ENCODE measurements at places on chromosomes 1 and 21. TPM values are rescaled to one million over a fixed set of nuclear protein-coding genes. Genes with fewer than 3 reads are reported as not detected.

PEA15 gene
- total RNA-seq = 44.0 TPM

- no peak for DNase-seq
These were observed 1.2 kb downstream of the GBP6 start for GRCh38 chr1:89364954-89365550.

- no peak for DNase-seq
These were observed 35.3 kb downstream of the LDLRAD1 start for GRCh38 chr1:53982763-53983104.

TMCC2 gene
- total RNA-seq = 2.7 TPM

ADORA3 gene
- not detected for total RNA-seq

MCOLN2 gene
- 11.3 TPM for total RNA-seq

- peak; percentile 10 for DNase-seq
These were observed 118.1 kb upstream of the POGK start for GRCh38 chr1:166721145-166721544.

DNA sequence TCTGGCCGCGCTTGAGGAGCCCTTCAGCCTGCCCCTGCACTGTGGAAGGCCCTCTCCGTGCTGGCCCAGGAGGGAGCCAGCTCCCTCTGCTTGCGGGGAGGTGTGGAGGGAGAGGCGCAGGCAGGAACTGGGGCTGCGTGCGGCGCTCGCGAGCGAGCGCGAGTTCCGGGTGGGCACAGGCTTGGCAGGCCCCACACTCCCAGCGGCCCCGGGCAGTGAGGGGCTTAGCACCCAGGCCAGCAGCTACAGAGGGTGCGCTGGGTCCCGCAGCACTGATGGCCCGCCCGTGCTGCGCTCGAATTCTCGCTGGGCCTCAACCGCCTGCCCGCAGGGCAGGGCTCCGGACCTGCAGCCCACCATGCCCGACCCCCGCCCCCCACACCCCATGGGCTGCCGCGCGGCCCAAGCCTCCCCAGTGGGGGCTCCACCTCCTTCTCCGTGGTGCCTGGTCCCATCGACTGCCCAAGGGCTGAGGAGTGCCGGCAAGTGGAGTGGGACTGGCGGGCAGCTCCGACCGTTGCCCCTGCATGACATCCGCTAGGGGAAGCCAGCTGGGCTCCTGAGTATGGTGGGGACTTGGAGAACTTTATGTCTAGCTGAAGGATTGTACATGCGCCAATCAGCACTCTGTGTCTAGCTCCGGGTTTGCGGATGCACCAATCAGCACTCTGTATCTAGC is 46.0 kb downstream of the COL24A1 start:
- no peak for DNase-seq

GRCh38 chr1:112332176-112333150 is 63.6 kb upstream of the CTTNBP2NL start:
- DNase-seq = no peak

GRCh38 chr1:96927125-96927524 is 205.5 kb downstream of the PTBP2 start:
- no peak for DNase-seq

- DNase-seq = no peak
These were observed 8.2 kb downstream of the BACH1 start for GRCh38 chr21:29306920-29307319.

DNA sequence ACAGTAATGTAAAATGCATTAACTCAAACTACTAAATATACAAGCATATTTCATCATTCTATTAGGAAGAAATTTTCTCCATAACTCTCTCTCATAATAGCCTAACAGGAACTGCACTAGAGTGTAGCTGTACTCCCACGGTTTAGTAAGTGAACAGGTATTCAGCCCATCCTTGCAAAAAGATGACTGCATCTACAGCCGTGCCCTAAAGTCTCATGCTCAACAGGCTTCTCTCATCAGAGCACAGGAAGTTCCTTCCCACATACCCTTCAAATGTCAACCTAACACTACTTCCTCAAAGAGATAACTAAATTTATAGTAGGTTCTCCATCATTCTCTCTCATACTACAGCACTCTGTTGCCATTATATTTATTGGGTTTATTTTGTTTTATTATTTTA is 251.6 kb downstream of the AKT3 start:
- no peak for DNase-seq

GRCh38 chr1:235013512-235013911 is 115.1 kb downstream of the TOMM20 start:
- no peak for DNase-seq

GRCh38 chr1:217983051-217983375 is 302.1 kb upstream of the RRP15 start:
- DNase-seq = no peak

RPTN gene
- not detected for total RNA-seq

DNA sequence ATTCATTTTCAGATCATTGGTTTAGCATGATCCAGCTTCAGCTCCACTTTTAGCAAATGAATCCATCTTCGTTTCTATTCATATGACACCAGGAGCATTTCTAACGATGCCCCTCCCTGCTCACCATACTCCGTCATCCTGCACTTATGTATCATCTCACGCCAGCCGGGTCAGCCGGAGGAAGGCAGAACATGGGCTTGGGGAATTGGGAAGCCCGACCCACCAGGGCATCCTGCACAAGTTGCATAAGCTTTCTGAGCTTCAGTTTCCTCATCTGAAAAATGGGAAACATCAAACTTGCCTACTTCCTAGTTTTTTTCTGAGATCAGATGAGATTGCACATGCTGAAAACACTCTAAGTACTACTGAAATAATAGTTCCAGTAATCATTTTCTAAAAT is 194.7 kb downstream of the AK5 start:
- DNase-seq = no peak

KHDRBS1 gene
- 215 TPM for total RNA-seq

- no peak for DNase-seq
These were observed 659.9 kb downstream of the KIF26B start for GRCh38 chr1:245814651-245815050.

CSRP1 gene
- 51.7 TPM for total RNA-seq

DNA sequence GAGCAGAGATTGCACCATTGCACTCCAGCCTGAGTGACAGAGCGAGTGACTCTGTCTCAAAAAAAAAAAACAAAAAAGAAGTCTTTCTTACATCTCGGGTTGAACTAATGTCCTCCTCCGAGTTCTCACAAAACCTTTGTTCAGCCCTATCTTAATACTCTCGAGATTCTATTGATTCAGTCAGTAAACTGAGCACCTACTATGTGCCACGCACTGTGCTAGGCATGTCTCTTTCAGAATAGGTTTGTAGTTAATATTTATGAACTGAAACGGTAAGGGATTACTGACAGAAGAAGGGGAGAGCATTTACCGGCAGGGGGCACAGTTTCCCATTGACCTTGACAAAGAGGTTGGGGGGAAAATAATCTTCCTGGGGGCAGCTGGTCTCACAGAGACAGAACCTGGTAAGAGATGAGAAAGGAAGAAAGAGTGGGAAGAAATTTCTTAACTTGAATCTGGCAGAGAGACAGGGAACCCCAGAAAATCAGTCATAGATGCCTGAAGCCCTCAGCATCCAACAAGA is 3.4 kb downstream of the PIAS3 start:
- no peak for DNase-seq

GRCh38 chr1:163471779-163472650 is 150.3 kb downstream of the NUF2 start:
- DNase-seq = no peak

- no peak for DNase-seq
These were observed 145.2 kb downstream of the SYT2 start for GRCh38 chr1:202564958-202565495.

- no peak for DNase-seq
These were observed 201.6 kb upstream of the NEGR1 start for GRCh38 chr1:72483846-72484357.

AMY1A gene
- not detected for total RNA-seq

- no peak for DNase-seq
These were observed 105.0 kb downstream of the KIAA0319L start for GRCh38 chr1:35452106-35452774.

DNA sequence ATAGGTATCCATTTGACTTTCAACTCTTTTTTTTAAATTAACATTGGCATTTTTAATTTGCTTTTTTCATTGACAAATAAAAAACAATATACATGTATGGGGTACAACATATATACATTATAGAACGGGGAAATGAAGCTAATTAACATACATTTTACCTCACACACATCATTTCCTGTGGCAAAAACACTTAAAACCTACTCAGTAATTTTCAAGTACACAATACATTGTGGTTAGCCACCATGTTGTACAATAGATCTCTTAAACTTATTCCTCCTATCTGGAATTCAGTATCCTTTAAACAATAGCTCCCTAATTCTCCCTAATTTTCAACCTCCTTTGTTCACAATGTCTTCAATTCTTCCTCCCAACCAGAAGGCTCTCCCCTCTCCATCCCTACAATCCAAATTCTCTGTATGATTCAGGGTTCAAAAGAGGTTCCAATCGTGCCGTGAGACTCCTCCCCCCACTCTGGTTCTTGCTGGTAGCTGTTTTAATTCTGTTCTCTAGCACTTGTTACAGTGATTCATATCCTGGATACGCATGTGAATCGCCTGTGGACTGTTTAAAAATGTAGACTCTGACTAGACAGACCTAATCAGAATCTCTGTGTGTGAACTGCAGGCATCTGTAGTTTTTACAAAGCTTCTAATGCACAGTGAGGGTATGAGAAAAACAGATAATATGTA is 87.6 kb upstream of the DUSP10 start:
- DNase-seq = no peak

- no peak for DNase-seq
These were observed 42.3 kb downstream of the STYXL2 start for GRCh38 chr1:167136191-167136614.

DNA sequence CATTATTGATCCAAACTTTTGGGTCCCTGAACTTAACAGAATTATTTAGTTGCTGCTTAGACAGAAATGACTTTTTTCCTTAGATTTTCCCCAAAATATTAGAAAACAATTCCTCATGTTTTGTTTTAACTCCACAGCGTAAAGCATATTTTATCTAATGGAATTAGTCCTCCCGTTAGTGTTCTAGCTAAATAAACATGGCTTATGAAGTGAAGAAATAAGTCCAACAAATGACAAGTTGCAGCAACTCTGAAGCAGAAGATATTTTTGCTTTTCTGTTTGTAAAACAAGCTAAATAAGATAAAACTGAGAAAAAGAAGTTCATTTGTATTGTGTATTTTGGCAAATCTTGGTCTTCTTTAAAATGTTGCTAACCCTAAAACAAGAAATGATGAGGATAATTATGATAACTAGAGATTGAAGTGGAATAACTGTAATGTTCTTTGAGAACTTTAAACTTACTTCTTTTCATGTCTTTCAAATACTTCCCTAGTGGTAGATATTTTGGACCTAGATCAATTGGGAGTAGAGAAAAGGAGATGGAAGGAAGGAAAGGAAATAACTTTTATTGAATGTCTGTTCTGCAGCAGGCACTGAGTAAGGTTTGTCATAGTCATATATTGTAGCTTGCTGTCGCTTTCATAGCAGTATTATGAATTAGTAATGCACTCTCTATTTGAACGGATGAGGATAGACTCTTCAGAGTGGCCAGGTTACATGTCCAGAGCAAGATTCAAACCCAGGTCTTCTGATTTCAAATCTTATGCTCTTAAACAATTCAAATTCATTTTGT is 12.5 kb downstream of the NFIA start:
- no peak for DNase-seq

GRCh38 chr1:10838541-10838940 is 42.1 kb upstream of the CASZ1 start:
- no peak for DNase-seq

SPRR3 gene
- total RNA-seq = not detected

DNA sequence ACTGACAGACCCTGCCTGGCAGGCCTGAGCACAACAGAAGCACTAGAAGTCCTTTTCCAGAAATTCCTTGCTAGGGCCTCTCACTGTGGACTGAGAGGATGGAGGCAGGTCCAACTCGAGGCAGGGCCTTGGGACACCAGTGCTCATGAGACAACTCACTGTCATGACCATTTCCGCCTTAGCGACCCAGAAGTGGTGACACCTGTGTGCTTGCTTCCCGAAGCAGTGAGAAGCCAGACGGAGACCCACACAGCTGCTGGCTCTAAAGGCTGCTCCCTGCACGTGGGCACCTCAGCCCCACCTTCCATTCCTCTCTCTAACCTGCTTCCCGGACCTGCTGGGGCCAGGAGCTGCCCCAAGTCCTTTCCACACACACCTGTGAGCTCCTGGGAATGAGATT is 33.0 kb downstream of the KCNC4 start:
- DNase-seq = no peak

CYB5RL gene
- total RNA-seq = 11.7 TPM

KPRP gene
- not detected for total RNA-seq

GBP6 gene
- not detected for total RNA-seq

AMY1C gene
- total RNA-seq = not detected

DNA sequence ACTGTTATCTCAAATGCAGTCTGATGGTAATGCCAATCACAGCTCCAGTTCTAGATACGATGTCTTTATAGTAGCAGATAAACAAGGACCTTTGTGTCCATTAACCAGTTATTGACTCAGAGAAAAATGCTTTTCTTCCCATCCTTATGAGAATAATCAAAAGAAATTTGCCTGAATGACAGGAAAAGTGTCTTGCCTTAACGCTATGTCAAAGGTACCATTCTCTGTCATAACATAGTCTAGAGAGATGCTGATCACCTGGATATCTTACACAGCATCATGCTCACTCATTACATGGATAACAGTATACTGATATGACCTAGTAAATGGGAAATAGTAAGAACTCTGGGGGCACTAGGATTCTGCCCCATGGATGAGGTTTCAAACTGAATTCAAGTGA is 151.7 kb upstream of the NEGR1 start:
- no peak for DNase-seq

GRCh38 chr1:77582905-77583304 is 99.6 kb downstream of the ZZZ3 start:
- DNase-seq = no peak

DNA sequence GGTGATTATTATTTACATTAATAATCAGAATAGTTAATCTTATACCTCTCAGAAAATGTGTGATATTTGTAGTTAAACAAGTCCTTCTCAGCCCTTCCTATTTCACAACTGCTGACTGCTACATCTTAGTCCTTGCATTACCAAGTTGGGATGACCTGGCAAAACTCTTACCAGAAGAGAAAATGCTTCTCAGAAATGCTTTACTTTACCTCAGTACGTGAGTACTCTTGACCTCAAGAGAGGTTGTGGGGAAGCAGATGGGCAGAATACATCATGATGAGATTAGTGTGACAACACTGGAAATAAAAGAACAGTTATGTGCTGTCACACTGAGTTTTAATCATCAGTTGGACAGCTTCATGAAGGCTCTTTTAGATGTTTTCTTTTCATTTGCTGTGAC is 16.2 kb downstream of the CFAP126 start:
- DNase-seq = no peak

- DNase-seq = no peak
These were observed 14.7 kb upstream of the CEP350 start for GRCh38 chr1:179939941-179940340.

TNFRSF4 gene
- total RNA-seq = 0.37 TPM

- no peak for DNase-seq
These were observed 2.4 kb upstream of the SLC19A2 start for GRCh38 chr1:169488157-169488556.

GNAT2 gene
- 0.76 TPM for total RNA-seq

GPR37L1 gene
- total RNA-seq = 0.10 TPM

ENAH gene
- 100 TPM for total RNA-seq

DNA sequence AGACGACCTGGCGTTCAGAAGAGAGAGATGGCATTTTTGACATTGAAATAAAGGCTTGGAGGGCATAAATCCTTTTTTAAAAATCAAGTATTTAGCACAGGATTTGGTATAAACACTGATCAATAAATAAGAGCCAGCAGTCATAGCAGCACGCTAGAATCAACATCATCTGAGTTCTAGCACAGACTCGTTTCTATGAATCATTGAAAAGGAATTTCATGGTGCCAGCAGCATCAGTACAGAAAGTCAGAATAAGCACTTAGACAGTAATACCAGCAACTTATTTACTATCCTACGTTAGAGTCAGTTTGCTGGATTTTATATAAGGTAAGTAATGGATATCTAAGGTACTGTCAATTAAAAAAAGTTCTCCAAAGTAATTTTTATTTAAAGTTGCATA is 119.3 kb downstream of the HLCS start:
- DNase-seq = no peak

Data from HCT116 (cell line).